ENCODE measurements at places on chromosomes 11 and 22. TPM values are rescaled to one million over a fixed set of nuclear protein-coding genes. Genes with fewer than 3 reads are reported as not detected.

Gene APLP2
- 43.0 TPM for polyA plus RNA-seq

DNA sequence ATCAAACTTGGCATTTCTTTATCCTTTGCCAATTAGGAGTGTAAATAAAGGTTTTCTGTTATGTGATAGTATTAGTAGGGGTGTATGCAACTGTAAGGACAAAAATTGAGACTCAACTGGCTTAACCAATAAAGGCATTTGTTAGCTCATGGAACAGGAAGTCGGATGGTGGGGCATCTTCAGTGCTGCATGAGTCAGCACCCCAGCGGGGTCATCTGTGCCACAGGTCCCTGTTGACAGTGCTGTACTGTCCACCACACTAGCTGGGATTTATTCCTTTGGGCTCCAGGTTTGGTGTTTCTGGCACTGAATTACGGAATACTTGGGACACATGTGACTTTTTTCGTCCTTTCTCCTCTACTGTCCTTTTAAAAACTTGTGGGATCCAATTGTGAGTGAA is 86.0 kb downstream of the PPP6R3 start:
- DNase-seq, result no peak

DNA sequence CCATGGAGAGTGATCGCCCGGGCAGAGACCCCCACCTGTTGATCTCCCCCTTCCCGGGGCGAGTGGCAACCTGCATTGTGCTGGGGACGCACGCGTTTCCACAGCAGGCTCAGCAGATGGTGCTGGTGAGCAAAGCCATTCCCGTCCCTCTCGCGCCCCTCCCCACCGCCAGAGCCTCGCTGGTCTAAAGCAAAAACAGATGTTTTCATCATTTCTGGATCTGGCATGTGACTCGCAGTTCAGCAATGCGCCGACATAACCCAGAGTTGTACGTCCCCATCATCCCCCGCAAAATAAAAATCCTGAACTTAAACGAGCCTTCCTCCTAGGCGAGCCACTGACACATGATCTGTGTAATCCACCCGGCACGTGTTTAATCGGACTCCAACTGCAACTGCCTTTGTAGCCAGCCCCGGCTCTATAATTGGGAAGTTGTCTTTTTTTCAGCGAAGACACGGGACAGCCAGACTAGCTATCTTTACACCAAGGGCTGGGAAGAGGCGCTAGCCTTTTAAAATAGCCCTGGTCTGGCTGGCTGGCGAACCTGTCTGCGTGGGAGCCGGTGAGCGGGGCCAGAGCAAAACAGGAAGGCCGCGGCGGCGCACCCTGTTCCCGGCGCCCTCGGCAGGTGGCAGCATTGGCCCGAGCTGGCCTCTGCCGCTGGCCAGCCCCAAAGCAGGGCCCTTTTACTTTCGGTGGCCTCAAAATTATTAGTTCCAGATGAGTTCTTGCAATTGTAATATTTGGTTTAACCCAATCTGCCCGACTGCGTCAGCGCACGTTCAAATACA is 203.0 kb upstream of the SORL1-AS1 start:
- DNase-seq, result peak; percentile 65

GRCh38 chr11:38788561-38788960 is 2190.5 kb upstream of the RAG2 start:
- no peak for DNase-seq

GRCh38 chr22:37051391-37052385 is at the start of gene KCTD17:
KCTD17 (plus strand) TSS chr22:37051742; CDS start chr22:37051761, 19 bp downstream.
- DNase-seq, result peak; percentile 50

DNA sequence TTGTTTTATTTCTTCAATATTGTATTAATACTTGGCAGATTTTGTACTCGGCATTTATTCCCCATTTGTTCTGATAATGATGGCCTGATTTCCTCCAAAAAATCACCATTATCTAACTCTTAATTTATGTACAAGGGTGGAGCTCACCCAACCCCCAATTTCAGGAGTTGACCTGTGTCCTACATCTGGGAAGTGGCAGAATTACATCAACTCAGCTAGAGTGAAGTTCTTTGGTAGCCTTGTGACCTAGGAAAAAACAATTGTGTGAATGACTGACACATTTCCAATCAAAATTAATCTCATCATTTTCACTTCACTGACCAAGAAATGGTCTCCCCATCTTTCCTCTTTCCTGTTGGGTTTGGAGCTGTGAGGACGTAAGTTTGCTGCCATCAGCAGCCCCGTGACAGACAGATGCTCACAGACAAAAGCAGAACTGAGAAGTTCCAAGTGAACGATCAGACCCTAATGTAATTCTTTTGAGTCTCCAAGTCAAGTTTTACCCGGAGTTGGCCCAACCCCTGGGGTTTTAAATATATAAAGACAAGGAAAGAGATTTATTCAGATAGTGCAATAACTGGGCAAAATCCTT is 16.6 kb upstream of the MS4A6E start:
- DNase-seq, result no peak

DNA sequence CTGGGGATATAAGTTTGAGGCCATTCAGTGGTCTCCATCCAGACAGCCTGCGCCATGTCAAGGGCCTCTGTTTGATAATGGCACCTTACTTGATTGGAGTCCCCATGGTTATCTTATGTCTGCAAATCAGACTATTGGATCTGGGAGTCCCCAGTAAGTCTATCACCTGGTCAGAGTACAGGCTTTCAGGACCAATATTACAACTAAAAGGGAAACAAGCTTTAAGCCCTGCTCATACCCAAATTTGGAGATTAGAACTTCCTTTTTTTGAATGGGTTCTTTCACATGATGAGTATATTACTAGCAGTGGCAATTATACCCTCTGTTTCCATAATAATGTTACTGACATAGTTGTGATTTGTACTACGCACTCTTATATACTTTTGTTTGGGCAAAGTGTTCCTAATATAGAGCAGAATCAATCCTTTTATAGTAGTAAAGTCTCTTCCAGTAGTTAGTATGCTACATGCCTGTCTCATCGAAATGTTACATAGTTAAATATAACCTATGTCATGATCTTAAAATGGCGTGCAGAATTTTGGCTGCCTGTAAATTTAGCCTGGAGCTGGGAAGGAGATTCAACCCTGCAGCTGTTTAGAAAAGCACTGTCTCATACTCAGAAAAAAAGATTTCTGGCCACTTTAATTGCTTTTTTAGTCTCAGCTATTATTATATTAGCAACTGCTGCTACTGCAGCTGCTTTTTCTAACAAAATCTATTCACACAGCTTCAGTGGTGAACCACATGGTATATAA is 4.9 kb downstream of the MS4A15 start:
- DNase-seq, result no peak

DNA sequence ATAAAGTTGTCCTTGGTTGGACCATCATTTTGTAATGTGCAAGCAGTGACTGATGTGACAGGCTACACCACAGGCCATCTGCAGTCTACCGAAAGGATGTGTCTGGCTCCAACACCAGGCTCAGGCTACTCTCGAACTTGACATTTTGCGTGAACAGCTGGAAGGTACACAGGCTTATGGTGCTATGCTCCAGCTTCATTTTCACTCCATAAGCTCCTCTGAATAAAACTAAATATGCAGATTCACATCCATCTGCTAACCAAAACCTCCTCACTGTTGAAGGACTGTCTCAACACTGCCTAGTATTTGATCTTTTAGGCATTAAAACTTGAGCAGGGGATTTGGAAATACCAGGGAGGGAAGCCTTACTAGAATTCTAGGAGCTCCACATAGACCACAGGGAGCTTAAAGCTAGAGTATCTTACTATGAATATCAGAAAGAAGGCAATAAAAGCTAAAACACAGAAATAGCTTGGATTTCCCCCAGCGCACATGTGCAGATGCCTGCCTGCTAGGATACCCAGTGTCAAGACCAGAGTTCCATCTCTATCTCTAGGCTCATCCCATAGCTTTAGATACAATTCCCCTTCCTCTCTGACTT is 383.9 kb upstream of the FAT3 start:
- DNase-seq, result no peak

DNA sequence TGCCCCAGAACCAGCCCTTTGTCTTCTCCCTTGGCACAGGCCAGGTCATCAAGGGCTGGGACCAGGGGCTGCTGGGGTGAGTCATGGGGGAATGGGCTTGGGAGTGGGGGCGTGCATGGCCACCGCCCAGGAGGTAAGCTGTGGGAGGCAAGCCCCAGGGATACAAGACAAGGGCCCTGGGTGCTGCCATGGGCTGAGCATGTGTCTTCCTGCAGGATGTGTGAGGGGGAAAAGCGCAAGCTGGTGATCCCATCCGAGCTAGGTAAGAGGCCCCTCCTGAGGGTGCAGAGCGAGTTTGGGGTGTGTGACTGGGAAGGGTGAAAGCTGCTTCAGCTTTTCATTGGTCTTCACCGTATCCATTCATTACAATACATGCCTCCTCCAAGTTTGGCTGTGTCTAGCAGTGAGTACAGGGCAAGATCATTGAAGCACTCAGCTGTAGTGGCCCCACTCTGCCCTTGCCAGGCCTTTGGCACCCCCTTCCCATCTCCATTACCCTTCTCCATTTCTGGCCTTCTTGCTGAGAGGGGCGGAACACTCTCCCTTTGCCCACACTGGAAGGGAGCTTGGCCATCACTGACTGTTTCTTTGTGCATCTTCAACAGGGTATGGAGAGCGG is 2.5 kb downstream of the FKBP2 start:
- no peak for DNase-seq

Data from naive thymus-derived CD4-positive, alpha-beta T cell (primary cell).